ENCODE measurements at places on chromosomes 2 and 18. TPM values are rescaled to one million over a fixed set of nuclear protein-coding genes. Genes with fewer than 3 reads are reported as not detected.

- no peak for DNase-seq
Measured at GRCh38 chr2:11963966-11964365, 217.5 kb downstream of the LPIN1 start.

- DNase-seq, result no peak
Measured at GRCh38 chr2:46256563-46257142, 40.6 kb upstream of the EPAS1 start.

Gene TSPYL6
- not detected for total RNA-seq

GRCh38 chr2:32874931-32875330 is 71.8 kb upstream of the LTBP1 start:
- no peak for DNase-seq

GRCh38 chr2:191895743-191896142 is 48.9 kb upstream of the CAVIN2 start:
- no peak for DNase-seq

DNA sequence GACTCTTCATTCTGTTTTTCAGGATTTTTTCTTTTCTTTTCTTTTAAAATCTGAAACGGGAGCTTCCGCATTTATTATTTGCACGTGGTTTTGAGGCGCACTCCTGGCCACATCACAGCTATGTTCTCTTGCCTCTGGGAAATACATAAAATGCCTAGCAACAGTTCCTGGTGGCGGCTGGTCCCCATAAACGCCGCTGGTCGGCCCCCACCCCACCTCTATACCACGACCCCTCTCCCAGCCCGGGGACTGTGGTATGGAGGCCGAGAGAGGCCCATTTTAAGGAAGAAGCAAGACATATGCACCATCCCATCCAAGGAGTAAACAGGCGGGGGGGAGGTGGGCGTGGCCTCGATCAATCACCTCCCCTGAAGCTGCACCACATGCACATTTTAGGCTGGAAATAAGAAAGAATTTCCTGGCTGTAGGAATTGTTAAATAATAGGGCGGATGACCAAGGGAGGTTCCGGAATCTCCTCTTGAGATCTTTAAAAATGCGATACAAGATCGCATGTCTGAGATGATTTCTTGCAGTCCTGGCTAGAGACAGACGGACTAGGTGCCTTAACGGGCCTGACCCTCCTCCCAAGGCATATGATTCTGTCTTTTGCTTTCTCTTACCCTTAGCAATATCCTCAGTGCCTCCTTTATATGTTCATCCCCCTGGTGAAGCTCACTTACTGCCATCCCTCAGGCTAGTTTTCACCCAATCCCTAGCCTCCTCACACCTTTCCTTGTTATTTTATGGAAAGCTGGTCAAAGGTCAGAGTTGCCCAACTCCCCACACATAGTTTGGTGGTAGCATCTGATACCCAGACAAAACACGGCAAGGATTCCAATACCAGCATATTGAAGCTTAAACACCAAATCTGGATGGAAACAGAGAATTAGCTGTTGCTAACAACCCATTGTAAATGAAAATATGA is 82.4 kb downstream of the BCL2 start:
- peak; percentile 74 for DNase-seq

Measured in Right ventricle myocardium inferior (tissue), 1 donor.